ENCODE measurements at places on chromosomes 6 and 20.
A peak's percentile ranks its signal among the peaks of the same experiment; 100 is the strongest.

DNA sequence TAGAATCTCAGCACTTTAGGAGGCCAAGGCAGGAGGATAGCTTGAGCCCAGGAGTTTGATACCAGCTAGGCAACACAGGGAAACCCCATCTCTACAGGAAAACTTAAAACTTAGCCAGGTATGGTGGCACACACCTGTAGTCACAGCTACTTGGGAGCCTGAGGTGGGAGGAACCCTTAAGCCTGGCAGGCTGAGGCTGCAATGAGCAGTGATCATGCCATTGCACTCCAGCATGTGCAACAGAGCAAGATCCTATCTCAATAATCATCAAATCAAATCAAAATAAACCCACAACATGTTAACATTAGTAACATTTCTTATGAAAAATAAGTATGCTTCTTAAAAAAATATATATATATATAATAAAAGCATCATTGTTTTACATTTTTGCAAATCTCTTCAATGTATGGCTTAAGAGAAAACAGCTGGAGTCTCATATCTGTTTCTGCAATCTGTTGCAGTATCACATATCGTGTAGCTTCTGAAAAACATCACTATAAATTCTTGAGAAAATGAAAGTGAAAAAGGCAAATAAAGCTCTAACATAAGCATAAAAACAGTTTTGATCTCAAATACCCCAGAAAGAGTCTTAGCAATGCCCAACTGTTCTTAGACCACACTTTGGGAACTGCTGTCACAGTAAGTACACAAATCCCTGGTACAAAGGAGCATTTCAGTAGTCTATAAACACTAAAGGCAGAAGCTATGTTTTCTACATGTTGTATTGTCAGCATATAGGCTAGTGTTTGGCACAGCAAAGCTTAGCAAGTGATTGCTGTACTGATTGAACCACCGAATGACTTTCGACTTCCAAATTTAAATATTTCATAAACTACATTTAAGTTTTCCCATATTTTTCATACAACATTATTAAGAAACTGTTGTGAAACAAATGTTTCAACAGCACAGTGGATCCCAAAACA, 8.0 kb downstream of the MMUT start:
- no peak for DNase-seq

DNA sequence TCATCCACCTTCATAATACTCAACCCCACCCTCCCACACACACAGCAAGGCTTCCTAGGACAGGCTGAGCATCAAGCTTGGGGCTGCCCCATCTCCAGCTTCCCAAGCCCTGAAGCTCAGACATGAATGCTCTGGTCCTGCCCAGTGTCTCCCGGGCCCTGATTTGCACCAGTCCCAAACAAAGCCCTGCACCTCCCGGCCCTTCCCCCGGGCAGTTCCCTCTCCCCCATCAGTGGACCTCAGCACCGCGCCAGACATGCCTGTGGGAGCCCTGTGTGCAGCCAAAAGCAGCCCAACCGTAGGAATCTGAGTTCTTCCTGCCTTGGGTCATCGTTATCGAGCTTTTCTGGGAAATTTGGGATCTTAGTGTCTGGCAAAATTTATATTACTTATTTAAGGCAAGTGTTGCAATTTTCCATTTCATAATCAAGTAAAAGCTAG, 63.5 kb downstream of the THBS2 start:
- DNase-seq = no peak

DNA sequence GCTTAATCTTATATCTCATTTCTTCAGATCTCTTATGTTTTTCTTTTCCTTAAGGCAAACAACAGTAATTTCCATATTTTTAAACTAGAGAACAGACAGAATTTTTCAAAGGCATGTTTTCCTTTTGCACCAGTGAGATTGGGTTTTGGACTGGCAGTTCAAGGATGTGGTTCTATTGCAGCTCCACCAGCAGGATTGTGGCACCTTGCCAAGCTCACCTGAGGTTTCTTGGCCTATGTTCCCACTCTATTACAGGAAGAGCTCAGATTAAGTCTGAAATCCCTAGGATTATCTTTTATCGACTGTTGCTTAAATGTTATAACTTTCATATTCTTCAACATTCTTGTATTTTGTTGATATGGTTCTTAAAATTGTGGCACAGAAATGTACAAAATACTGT, 218.9 kb downstream of the PLCB4 start:
- no peak for DNase-seq

GRCh38 chr20:60727425-60727824, 524.6 kb upstream of the CDH4 start:
- no peak for DNase-seq

- DNase-seq = no peak
Measured at GRCh38 chr6:44253307-44254101, 3.8 kb downstream of the SLC35B2 start.

DNA sequence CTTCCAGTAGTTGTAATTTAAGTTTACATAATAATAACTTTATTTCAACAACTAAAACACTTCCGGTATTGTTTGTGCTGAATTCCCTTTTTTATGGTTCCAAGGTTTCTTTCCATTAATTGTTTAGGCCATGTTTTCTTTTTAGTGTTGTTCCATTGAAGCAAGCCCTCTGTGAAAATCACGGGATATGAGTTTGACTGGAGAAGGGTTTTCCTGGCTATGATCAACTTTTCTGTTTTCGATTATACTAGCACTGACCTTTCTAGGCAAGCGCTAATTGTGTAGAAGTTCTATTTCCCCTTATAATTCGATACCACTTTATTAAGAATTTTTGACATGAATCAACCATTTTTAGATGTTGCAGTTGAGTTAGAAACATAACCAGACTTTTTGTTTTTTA, 2.4 kb downstream of the LAMA2 start:
- DNase-seq = no peak

GRCh38 chr20:62831361-62831788, 14.5 kb downstream of the COL9A3 start:
- DNase-seq = no peak

- DNase-seq = peak; percentile 35
Measured at GRCh38 chr20:8043687-8044282, 24.2 kb upstream of the TMX4 start.

DNA sequence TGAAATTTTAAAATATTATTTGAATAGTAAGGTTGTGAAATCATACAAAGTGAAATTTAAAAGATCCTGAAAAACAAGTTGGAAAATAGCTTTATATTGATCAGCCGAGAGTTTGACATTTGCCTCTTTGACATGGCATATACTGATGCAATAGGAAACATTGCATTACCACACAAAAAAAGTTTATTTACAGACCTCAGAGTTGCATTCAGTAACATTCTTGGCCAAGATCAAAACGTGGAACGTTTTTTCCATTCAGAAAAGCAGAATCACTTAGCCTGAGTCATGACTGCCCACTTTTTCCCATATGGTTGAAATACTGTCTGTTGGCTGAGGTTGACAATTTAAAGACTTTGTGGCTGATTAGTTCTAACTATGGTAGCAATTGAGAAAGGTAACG, 55.1 kb upstream of the BACH2 start:
- no peak for DNase-seq

DNA sequence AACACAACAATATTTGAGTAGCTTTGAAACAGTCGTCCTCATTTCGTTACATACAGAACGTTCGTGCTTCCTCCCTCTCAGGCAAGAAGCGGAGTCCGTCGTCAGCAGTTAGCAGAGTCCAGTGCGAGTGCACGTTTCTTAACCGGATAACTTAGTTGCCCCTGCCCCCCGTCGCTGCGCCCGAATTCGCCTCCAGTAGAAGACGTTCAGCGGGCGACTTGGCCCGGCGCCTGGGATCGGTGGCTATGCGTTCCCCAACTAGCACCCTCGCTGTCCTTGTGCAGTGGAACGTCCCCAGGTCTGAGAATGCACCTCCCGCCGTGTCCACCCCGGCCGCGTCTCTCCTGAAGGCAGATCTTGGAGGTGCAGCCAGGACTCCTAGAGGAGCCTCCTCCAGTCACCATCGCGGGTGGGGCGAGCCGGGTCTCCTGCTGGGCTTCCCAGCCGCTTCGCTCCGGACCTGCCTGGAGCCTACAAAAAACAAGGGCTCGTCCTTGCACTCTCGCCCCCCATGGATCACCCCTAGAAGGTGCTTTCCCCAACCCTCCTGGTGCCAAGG, 910 bp upstream of the PCSK2 start:
- DNase-seq = no peak

- no peak for DNase-seq
Measured at GRCh38 chr6:75275067-75275466, 9.5 kb downstream of the TMEM30A start.

DNA sequence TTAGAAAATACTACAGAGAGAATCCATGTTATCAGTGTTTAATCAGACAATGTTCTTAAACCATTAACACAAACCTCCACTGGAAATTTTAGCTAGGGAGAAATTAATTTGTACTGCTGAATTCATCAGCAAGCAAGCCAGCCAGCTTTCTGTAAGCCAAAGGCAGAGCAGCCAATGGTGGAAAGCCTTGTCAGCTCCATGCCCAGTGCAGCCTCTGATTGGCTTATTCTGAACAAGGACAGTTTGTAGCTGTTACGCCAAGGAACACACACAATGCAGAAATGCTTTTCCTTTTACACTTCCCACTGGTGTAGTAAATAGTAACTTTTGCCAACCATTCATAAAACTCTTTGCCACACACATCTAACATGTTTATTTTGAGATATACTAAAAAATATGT, 265.0 kb downstream of the TENT5A start:
- DNase-seq = no peak

GRCh38 chr6:27518881-27519795, 46.2 kb upstream of the ZNF184 start:
- DNase-seq = peak; percentile 46

DNA sequence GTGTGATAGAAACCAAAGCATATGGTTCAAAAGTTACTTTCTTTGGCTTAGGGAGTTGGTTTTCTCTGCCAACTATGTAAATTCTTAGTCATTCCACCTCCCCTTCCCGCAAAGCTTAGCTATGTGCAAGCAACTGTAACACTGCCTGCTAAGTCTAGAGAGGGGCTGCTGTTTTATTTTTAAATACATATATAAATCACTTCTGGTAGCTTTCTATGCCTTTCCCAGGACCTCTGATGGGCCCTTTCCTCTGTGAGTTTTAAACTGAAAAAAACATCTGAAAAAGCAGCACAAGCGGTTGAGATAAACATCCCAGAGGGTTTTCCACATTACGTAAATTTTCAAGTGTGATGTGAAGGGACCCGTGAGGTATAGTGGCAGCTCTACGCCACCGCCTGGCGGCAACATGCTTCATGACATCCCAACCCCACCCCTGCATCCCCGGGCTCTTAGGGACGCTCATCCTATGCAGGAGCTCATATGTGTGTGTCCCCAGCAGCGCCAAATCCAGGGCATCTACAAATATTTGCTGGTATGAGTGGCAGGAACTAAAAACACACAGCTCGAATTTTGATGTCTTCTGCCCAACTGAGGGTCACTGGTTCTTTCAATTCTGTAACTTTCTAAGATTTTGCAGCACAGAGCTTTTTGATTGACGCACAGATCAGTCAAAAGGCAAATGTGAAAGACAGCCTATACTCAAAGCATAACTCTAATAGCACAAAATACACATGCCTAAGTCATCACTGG, 12.7 kb downstream of the SAYSD1 start:
- DNase-seq = no peak

GRCh38 chr6:132760256-132760655, 2.6 kb upstream of the VNN2 start:
- DNase-seq = no peak
